Fibroblast of skin of abdomen (primary cell): ENCODE measurements at places on chromosomes 4 and X.

GRCh38 chr4:13331827-13332226, 152.3 kb downstream of the RAB28 start:
- no peak for DNase-seq

GRCh38 chr4:184171011-184171410, 46.7 kb downstream of the ENPP6 start:
- DNase-seq: peak; percentile 73

DNA sequence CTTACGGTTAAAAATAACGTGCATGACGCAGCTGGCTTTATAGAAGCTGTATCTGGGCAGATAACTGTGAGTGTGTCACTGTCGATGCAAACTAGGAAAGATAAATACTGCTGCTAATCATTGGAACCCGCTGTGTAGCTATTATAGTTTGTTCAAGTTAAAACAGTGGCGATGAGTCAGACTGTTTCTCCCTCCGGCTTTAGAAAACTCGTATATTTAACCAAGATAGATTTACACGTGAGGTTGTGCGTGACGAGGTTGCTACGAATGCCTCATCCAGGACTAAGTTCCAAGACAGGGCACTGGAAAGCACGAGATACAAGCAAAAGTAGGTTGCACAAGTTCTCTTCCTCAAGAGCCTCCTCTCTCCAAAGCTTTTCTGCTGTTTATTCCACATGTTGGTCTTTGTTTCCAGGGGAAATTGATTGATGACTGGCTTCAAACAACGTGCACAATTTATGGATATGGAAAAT, 270.7 kb downstream of the FBXW7 start:
- DNase-seq: peak; percentile 74

GRCh38 chrX:110412971-110413726, 54.5 kb downstream of the RTL9 start:
- peak; percentile 74 for DNase-seq

DNA sequence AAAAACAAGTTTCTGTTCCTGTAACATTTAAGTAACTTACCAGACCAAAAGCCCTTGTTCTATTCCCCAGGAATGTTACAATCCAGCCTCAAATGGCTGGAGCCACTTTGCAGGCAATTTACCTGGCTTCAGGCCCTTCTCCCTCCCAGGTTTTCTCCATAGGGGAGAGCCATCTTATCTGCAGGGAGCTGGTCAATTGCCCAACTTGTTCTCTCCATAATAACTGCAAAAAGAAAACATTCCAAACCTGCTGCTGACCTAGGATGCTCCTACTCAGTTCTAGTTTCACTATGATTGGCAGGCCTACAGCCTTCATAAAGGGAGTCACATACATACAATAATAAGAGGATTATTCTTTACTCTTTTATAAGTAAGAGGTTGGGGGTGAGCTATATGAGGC, 670.7 kb downstream of the PCDH7 start:
- DNase-seq: no peak
